GM12865 (cell line): ENCODE measurements at places on chromosomes 1 and 21.

DNA sequence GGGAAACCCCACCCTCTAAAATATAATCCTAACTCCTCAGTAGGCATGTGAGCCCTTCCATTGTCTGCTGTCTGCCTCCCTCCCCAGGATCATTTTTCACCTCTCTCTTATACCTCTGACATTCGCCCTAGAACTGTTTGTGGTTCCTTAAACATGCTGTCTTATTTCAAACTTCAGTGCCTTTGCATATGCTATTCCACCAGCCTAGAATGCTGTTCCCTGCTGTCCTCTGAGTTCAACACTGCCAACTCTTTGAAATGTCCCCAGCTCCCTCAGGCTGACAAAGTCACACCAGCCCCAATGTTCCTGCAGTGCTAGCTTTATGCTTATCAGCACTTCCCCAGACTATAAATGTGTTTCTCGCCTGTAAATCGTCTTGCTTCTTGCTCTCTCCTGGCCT lies 119.5 kb downstream of the HIVEP3 start:
- no peak for DNase-seq

- no peak for DNase-seq
Observed at GRCh38 chr1:92465256-92465647, 21.5 kb downstream of the GFI1 start.

GRCh38 chr21:15651172-15651571 lies 78.6 kb upstream of the USP25 start:
- DNase-seq = no peak

DNA sequence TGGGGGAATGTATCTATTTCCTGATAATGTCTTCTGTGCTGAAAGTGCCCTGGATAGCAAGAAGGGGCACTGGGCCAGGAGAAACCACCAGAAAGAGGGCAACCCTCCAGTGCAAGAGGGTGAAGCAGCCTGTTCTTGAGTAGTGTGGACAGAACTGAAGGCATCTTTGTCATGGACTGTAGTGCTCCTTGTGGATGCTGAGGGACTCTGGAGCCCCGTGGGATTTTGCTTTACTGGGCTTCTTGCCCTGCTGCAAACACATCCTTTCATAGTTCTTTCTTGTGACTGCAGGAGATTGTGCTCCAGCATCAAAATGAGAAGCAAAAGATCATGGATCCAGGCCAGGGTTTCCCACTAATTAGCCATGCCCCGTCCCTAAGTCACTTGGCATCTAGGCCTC lies 300.6 kb downstream of the ZNF326 start:
- no peak for DNase-seq

DNA sequence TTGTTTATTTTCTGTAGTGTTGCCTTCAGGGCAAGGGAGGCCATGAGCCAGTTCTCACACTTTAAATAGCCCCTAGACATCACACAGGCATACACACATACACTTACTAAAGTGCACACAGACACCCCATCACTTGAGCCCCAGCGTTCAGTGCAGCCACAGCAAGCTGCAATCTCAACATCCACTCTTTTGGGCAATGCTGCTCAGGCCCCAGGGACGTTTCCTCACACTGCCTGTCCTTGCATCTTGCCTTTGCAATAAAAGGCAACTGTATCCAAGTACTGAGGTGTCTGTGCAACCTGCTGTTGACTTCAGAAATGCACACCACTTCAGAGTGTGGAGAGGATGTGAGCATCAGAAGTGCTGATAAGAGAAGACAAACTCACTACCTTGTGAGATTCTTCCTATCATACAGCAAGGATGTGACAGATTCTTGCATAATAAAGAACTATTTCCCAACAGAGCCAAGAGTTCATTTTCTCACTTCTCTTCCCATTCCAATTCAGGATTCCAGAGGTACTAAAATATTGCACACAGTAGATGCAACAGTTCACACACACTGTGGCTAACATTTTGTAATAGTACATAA lies 36.2 kb downstream of the IRF2BP2 start:
- no peak for DNase-seq

DNA sequence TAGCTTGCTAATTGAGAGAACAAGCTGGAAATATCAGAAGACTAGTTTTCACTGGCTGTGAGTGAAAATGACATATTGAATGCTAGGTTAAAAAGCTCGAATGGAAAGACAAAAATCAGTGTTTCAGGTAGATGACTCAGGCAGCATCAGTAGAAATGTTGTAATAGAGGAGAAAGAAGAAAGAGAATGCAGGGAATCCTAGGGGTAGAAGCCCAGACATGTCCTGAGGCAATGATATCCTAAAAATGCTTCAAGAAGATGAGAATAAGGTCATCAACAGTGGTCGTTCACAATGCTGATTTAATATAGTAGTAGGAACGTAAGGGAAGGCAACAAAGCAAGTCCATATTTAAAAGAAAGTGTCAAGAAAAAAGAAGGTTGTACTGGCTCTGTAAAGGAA lies 96.7 kb upstream of the HP1BP3 start:
- DNase-seq = no peak

- peak; percentile 44 for DNase-seq
Observed at GRCh38 chr1:178310685-178311105, 186.1 kb downstream of the CLEC20A start.

DNA sequence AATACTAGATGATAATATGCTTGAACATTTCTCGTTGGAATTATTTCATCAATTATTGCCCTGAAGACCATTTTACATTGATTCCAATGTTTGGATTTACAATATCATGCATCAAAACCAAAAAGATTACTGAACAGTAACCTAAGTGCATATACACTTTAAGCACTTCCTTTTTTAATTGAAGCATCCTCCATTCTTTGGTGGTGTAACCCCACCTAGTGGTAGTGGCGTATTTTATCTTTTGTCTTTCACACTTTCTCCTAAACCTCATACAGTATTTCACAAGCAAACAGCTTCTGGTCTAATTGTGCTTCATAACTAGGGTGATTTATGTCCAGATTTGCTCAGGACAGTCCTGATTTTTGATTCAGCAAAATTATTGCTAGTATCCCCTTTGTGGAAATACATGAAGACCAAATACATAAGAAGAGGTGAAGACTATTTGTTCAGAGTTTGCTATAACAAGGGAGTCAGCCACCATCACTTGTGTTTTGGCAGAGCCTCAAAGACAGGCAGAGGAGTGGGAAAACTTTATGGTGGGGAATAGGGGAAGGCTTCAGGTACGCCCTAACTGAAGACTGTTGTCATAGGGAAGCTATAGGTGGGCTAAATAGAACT lies 3.4 kb upstream of the NVL start:
- DNase-seq = peak; percentile 73

DNA sequence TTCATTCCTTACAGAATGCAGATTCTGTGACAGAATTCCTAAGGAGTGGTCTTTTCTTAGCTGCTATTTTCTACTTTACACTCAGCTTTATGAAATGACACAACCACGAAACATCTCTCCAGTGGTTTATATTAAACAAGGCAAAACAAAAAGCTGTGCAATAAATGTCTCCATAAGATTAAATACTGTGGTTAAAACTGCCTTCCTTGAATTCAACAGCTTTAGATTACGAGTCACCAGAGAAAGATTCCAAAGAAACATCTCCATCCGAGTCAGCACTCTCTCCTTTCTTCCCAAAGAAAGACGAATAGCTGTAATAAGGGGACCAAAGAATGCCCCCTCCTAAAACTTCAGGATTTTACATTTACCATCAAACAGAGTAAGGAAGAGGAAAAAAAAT lies 4.6 kb upstream of the C1orf87 start:
- no peak for DNase-seq

DNA sequence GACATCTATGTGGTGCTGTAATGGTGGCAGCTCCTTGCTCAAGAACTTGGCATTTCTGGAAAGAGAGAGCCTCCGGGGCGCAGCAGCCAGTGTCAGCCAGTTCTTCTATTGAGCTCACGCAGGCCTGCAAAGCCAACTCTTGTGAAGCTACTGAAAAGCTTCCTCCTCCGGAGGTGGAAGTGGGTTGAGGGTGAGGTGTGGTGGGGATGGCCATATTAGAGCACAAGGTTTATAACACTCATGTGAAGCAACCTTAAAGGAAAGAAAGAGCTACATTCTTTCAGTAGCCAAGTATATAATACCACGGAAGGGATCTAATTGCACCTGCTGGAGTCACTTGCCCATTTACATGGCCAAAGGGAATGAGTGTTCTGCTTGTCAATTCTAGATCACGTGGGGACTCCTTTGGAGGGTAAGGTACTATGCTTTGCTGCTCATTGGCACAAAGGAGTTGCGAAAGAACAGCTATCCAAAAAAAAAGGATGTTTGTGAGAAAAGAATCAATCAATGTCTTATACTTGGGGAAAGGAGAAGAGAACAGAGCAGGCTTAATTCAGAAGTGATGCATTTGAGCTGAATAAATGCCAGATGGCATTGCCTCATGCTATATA lies 18.3 kb upstream of the MAP10 start:
- no peak for DNase-seq

DNA sequence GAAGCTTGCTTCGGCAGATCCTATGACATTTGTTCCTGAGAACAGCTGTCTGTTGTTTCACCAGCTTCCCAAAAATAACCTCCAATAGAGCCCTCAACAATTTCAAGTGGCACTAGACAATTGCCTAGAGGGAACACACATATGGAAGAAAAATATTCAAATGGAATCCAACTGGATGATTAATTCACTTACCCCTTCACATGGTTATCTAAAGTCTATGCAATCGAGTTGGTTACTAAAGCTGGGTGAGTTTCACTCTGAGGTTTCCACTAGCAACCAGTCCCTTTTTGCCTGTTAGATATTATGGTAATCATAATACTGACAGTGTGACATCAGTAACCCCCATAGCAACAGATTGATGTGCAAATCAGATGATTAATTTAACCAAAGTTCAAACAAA lies at the start of gene LEMD1:
TSS of gene LEMD1 (minus strand) at position 259 of the 400 bp plus-strand sequence. CDS start 1,520 bp downstream, outside the sequence.
- no peak for DNase-seq

- DNase-seq = no peak
Observed at GRCh38 chr1:217569021-217569420, 61.9 kb downstream of the GPATCH2 start.

DNA sequence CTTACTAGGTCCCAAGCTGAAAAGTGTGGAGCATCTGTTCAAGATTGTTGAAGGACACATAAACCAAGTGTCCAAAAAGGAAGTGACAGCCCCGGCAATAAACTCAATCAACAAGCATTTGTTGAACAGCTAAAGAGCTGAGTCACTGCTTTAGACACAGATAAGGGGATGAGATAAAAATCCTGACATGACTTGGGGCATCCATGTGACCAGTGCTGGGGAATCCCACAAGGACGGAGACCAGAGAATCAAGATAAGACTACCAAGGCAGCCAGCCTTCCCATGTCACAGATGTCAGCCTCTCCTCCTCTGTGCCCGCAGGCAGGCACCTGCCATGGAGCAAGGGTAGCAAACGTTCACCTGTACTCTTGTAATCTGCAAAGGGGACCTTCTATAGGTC lies 118.6 kb upstream of the KAZN start:
- no peak for DNase-seq

GRCh38 chr1:221117133-221117532 lies 237.9 kb downstream of the HLX start:
- DNase-seq = no peak

- no peak for DNase-seq
Observed at GRCh38 chr1:223140611-223141405, 2.2 kb downstream of the TLR5 start.

- no peak for DNase-seq
Observed at GRCh38 chr1:95195046-95195445, 39.0 kb upstream of the RWDD3 start.

GRCh38 chr1:60895252-60895651 lies 187.1 kb upstream of the NFIA start:
- DNase-seq = no peak

DNA sequence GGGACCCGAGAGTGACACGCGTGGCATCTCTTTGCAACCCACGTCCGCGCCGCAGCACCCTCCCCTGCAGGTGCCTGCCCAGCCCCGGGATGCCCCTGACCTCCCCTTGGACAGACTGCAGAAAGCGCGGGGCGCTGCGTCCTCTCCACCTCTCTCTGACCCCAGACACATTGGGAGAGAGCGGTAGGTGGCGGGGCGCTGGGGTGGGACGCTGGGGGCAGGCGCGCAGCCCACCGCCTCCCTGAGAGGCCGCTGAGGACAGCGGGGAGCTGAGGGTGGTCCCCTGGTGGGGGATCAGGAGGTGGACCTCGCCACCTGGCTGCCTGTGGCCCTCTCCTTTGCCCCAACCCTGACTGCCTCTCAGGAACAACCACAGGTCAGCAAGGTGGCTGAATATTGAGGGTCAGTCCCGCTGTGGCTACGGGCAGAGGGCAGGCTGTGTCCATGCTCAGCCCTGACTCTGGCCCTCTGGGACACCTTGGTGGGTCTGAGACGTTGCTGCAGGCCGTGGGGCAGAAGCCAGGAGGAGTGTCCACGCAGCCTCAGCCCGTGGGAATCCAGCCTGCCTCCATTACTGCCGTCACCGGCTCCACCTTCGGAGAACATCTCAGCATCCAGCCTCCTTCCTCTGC lies 761 bp upstream of the UBE2J2 start:
- no peak for DNase-seq

DNA sequence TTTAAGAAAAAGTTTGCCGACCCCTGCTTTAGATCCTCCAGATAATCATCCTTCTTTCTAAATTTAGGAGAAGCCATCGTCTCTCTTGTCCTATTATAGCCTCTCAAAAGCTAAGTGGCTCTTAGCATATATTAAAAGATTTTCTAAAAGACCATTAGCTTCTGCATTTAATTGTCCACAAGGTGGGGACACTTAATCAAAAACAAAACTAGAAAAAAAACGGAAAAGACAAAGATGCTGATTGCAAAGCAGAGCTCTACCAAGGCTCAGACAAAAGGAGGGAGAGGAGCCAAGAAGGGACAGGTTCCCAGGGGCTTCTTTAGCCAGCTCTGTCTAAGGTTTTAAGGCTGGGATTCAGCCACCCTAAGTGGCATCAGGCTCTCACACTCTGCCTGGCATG lies 128.3 kb upstream of the HMGB4 start:
- DNase-seq = no peak

DNA sequence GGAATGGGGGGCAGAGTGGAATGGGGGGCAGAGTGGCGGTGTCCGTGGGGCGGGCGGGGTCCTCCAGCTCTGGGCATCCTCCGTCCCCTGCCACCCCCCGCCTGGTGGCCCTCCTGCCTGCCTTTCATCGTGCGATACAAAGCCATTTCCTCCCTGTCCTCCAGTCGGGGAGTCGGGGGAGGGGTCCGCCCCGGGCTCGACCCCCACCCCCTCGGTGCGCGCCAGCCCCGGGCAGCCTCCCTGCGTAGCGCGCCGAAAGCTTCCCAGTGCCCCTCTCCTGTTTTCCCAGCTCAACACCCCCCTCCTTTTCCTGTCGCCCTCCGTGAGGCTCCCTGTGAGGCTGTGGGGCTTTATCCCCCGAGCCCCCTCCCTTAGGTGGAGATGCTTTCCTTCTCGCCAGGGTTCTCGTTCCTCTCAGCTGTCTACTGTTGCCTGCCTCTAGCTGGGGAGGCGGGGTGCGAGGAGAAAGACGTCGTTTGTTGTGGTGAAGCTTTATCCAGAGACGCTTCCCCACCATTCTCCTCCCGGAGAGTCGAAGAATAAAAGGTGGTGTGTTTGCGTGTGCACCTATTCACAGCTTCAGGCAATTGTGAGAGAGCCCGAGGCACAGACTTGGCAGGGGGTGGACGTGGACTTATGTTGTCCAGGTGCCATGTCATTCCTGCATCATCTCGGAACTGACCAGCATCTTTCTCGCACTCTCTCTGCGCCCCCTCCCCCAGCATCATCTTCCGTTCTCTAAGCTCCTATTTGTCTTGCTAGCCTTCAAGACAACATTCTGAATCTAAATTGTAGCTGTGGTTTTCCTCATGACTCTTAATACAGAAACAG lies 848 bp downstream of the DNM3 start:
- no peak for DNase-seq

- no peak for DNase-seq
Observed at GRCh38 chr1:95467036-95467435, 233.0 kb downstream of the RWDD3 start.

- no peak for DNase-seq
Observed at GRCh38 chr1:119822406-119822805, 11.1 kb upstream of the REG4 start.

GRCh38 chr1:92817986-92818764 lies 13.7 kb upstream of the RPL5 start:
- peak; percentile 72 for DNase-seq
